Body of pancreas (tissue), 4 donors: ENCODE measurements at places on chromosomes 4 and X. TPM values are rescaled to one million over a fixed set of nuclear protein-coding genes. Genes with fewer than 3 reads are reported as not detected.

Gene C4orf54
- under 0.01 TPM for total RNA-seq

Gene MMRN1
- total RNA-seq: 33.5 TPM

Gene NUDT9
- 32.2 TPM for total RNA-seq

DNA sequence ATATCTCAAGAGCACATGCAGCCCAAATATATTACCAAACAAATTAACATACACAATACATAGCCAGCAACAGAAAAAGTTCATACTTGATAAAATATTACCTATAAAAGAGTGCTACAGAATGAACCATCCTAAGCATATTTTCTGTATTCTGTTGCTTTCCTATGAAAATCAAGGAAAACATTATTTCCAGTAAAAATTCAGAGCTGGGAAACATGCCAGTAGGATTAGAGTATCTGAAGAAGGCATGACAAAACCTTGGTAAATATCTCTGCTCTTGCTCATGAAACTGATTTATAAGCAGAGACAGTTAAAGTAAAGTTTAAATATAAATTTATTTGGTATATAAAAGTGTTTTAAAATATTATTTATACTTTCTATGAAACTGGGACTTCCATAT, 599.7 kb downstream of the ARAP2 start:
- no peak for DNase-seq

- DNase-seq: no peak
These were observed 32.6 kb upstream of the MSMO1 start for GRCh38 chr4:165294907-165295306.

- no peak for DNase-seq
These were observed 81.5 kb upstream of the BCOR start for GRCh38 chrX:40179283-40179682.

GRCh38 chrX:24963823-24964222, 51.9 kb downstream of the ARX start:
- no peak for DNase-seq

GRCh38 chr4:29009908-29010307, 1710.3 kb upstream of the PCDH7 start:
- DNase-seq: no peak

GRCh38 chr4:10743357-10743756, 58.8 kb upstream of the CLNK start:
- no peak for DNase-seq

- no peak for DNase-seq
These were observed 77.3 kb downstream of the SHROOM4 start for GRCh38 chrX:50736656-50737055.

DNA sequence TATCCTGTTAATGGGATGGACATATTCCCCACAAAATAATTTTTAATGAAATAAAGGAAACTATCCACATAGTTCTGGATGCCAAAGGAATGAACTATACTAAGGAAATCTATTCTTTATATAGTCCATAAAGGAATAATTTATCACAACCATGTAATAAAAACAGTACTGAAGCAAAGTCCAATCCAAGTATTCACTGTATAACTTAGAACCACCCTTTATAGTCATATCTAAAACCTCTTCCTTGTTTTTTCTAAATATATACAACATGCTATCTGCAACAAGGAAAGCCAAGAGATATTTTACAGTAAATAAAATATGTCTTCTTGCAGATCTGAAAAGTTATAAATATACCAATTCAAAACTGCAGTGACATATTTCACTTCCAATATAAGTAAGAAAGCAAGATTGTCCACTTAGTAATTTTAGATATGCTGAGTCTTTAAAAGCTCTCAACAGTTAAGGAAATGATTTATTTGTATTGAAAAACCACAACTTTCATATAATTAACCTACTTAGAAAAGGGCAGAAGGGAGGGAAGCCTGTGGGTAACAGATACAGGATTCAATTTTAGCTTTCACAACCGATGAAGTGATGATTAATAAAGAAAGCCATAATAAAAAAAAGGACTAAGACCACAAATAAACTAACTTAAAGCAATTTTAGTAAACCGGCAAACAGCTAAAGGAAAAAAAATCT, 8.0 kb downstream of the NR3C2 start:
- no peak for DNase-seq

DNA sequence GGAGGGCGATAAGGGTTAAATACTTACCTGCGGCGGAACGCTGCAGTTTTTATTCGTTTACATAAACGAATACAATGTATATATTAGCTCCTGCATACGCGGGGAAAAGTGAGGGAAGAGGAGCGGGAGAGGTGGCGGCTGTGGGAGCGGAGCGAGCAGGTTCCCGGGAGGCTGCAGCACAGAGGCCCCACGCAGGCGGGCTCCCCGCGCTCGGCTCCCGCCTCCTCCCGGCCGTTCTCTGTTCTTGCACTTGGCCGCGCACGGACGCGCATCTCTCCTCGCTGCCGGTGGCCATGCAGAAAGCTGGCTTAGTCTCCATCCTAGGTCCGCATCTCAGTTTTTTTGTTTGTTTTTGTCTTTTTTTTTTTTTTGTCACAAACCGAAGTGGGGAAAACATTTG, 340.4 kb upstream of the FAT1 start:
- DNase-seq: peak; percentile 15

GRCh38 chr4:21991562-21991961, 43.0 kb upstream of the KCNIP4 start:
- DNase-seq: no peak
